ENCODE measurements at places on chromosomes 3 and 15.

DNA sequence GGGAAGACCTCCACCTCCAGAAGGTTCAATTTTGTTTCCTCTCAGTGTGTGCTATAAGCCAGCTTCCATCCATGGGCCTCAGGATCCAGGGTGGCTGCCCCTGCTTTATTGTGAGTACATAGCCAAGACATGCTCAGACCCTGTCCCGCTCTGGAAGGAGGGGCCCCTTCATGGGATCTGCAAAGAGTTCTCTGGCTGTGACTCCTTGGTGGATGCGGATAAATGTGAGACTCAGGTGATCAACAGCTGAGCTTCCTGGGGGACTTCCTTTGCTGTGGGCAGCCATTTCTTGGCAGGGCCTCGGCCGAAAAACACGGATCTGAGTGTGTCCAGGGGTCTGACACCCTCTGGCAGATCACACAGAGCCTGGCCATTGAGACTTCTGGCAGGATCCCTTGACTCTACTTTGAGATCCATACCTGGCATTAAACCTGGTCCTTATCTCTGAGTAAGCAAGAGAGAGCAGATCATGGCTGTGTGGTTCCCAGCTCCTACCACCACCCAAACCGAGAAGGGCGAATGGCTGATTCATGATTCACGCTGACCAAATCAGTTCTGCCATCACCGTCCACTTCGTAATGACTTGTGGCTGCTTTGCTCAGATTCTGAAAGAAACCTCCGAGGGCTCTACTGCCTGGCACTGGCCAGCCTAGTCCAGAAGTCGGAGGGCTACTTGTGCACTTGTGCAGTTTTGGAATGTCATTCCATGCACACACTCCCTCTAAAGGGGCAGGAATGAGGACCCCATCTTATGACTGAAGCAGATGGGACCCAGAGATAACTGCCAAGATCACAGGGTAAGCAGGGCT is 68.1 kb downstream of the SENP2 start:
- no peak for DNase-seq

GRCh38 chr3:187044867-187045552 is 94.3 kb downstream of the RPL39L start:
- no peak for DNase-seq

- no peak for DNase-seq
Measured at GRCh38 chr3:148600902-148601765, 96.6 kb upstream of the AGTR1 start.

DNA sequence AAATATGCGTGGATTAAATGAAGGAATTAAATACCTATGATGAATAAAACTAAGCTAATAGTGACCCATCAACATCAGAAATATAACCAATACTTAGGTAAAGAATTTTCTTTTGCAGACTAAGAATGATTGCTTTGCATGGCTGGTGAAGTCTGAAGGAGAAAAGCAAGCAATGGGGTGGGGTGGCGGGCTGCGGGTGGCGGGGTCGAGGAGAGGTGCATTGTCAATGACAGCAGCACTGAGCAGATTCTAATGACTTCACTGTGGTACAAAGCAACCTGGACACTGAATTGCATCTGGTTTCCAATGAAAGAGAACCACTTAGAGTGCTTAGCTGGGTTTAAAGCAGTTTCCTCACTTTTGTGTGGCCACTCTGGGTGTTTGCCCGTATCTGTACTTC is 171.5 kb upstream of the IL12A start:
- no peak for DNase-seq

- DNase-seq = peak; percentile 15
Measured at GRCh38 chr15:55916666-55917409, 76.6 kb downstream of the NEDD4 start.

- no peak for DNase-seq
Measured at GRCh38 chr3:89364314-89364713, 256.9 kb downstream of the EPHA3 start.

- DNase-seq = no peak
Measured at GRCh38 chr3:119343719-119344118, 49.5 kb downstream of the ARHGAP31 start.

DNA sequence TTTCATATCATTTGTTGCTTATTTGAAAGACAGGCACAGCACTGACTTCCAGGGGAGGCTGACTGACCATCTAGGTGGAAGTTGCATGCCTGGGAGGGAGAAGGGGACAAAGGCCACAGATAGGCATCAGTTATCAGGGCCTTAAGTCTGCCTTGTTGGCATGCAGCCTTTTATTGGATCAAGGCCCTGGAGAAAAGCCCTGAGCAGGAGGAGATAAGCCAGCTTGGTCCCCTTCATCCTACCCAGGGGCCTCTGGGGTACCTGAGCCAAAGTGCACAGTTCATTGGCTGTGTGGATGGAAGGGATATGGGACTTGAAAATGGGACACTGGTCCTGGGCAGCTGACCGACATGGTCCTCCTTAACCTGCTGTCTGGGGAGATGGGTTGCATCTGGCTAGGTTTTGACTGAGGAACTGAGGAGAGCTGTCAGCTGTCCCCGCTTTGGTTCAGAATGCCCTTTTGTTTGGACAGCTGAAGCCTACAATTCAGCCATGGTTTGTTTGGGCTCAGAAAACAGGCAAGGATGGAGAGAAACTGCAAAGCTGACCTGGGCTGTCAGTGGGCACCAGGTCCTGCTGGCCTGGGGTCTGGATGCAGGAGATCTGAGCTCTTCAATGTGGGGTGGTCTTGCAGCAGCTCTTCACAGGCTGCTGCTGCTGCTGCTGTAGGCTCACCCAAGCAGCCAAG is 60.0 kb downstream of the FLNB start:
- peak; percentile 90 for DNase-seq

DNA sequence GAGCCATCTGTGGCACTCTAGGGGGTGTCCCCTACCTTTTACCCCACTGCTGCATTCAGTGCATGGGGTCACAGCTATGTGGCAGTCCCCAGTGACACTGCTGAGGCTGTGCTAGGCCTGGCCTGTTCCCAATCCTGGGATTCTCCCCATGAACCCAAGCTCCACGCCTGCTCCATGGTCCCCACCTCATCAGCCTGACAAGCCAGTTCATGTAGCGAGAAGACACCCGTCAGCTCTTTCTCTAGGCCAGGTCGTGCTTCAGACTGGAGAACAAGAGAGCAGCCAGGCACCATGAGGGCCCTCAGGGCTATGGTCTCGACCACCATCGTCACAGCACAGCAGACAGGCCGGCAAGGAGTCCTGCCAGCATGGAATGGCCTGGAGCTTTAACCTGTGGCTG is 72.8 kb upstream of the PRR20G start:
- no peak for DNase-seq

- peak; percentile 78 for DNase-seq
Measured at GRCh38 chr3:65483480-65483879, 555.2 kb downstream of the MAGI1 start.

DNA sequence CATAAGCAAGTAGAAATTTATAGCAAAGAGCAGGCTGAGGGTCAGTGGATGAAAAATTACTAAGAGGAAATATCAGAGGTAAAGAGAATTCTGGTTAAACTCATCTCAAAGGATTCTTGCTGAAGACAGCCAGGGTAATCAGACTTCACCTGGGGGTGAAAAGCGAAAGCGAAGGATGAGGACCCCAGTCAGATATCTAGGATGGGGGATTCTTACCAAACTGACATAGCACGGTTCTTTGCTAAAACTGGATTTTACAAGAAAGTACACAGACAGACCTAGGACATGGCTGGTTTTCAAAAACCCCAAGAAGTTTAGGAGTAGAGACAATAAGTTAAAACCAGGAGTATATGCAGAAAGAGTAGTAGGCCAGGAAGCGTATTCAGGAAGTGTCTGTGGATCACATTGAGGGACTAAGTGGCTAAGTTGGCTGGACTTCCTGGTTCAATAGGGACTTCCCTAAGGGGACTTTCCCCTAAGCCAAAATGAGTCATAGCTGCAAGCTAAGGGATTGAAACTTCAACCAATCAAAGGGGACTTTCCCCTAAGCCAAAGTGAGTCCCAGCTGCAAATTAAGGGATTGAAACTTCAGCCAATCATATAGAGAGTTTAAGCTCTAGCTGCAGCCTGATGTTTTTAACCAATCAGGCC is 2.4 kb upstream of the CFAP91 start:
- peak; percentile 52 for DNase-seq

GRCh38 chr3:38251197-38251596 is 14.4 kb upstream of the SLC22A13 start:
- DNase-seq = no peak

GRCh38 chr3:190854062-190854461 is 8.4 kb downstream of the GMNC start:
- no peak for DNase-seq

DNA sequence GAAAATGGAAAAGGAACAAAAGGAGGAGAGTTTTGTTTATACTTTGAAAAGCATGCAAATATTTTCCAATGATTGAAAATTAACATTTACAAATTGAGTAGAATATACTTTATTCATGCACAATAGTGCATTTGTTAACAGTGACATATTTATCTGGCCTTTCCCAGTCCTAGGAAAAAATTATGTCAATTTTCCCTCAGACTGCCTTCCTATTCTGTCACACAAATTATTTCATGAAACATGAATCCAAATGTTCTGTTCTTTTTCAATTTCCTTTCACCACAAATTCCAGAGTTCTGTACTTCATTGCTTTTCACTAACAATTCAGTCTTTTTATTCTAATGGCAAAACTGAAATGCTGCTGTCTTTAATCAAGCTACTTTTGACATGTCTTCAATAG is 945.1 kb downstream of the ROBO1 start:
- DNase-seq = no peak

DNA sequence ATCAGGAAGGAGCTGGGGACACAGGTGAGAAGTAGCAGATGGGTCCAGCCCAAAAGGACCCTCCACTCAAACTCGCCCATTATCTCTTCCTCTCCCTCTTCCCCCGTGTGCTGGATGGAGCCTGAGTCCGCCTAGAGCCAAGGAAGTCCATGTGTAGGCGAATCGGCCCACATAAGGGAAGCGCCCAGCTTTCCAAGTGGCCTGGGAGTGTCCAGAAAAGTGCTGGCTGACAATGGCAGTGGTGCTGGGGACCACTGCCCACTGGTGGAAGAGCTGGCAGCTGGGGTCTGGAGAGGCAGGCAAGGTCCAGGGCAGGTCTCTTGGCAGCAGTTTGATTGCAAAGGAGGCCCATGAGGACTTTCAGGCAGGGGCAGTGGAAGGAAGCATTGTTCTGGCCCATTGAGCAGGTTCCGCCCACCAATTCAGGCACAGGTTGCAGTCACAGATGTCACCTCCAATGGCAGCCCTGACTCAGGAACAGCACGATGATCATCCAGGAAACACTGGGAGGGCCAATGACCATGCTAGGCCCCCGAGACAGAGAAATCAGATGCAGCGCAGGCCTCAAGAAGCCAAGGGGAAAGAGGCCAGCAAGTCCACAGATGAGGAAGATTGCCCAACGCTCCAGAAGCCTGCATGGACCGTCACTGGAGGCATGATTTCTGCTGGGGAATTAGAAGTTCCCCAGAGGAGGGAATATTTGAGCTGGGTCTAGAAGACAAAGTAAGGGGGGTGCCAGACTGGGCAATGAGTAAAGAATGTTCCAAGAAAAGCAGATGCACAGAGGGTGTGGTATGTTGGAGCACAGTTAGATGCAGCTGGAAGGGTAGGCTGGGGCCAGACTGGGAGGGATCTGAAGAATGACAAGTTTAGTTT is 3.0 kb downstream of the MFGE8 start:
- no peak for DNase-seq

GRCh38 chr15:88701561-88702095 is 62.8 kb downstream of the ISG20 start:
- no peak for DNase-seq

- peak; percentile 34 for DNase-seq
Measured at GRCh38 chr15:47607695-47608094, 109.6 kb upstream of the SEMA6D start.

DNA sequence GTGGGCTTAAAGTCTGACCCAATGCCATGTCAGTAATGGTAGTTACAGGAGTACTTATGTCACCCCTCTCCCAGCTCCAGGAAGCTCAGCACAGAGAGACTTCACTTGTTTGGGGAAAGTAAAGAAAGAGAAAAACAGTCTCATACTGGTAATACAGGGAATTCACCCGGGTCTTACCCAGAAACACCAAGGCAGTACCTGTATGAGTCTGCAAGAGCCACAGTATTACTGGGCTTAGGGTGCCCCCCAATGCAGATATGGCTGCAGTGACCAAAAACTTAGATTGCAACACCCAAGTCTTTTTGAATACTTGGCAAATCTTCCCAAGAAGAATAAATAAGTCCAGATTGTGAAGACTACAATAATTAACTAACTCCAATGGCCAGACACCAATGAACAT is 622.1 kb downstream of the IGSF11 start:
- no peak for DNase-seq

GRCh38 chr3:62169906-62170660 is 203.3 kb downstream of the FEZF2 start:
- no peak for DNase-seq

DNA sequence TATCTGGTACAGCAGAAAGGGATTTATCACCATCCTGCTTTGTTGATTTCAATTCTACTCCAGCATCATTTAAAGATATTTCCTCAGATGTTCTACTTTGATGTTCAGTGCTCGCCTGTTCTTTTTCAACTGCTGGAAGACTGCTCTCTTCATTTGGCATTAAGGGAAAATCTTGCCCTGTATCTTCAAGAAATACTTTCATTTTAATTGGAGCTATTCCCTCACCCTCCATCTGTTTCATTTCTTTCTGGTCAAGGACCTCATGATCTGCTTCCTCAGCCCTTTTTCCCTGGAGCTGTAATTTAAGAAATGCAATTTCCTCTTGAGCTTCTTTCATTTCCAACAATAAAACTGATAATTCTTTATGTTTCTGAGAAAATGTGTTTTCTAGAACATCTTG is 37.8 kb upstream of the HCLS1 start:
- no peak for DNase-seq

DNA sequence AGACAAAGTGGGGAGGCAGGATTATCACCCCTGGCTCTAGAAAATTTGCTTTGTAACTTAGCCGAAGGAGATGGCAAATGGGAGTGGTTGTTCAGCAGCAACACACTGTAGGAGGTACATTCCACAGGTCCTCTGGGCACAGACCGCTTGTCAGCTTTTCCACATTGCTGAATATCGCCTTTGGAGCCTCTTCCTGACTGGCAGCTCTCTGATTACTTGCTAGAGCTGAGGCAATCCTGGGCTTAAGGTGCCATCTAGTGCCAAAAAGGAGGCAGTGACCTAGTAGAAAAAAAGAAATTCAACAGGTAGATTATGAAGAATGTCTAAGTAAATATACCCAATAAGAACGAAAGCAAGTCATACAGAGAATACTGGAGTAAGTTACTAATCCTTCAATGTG is 13.1 kb upstream of the SCN5A start:
- no peak for DNase-seq
